A673 (cell line): ENCODE measurements at places on chromosomes 1 and 21.

GRCh38 chr1:20138346-20138745 is 777 bp upstream of the PLA2G2F start:
- DNase-seq: no peak

DNA sequence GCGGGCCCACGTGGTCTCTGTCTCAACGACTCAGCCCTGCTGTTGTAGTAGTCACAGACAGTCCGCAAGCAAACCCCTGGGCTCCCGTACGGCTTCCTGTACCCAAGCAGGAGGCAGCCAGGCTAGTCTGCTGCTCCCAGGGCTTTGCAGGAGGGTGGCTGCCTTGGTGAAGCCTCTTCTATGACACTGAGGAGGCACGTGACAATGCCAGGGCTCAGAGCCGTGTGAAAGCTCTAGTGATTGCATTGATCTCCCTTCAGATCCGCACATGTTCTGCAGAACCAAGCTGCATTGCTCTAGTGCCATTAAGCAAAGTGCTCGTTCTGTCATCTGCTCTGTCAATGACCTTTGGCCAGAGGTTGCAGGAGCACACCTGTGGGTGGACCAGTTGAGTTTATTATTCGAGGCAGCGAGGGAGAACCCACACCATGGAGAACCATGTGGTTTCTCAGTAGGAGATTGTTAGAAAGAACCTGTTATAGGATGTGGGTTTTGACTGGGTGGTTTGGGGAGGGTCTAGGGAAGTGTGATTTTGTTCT is 18.0 kb downstream of the UMODL1 start:
- DNase-seq: no peak

DNA sequence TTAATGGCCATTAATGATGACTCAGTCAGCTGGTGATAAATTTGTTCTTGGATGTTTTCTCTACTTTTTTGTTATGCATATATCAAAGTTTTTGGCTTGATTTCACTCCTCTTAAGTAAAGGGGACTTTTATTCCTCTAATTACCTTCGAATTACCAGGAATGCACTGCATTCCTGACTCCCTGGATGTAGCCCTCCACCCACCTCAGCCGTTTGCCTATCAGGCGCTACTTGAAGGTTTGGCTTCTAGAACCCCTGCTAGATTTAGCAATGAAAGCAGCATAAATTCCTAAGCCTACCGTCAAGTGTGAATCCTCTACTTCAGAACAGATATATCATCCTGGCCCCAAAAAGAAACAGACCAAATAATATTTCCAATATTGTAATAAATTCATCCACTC is 387.8 kb upstream of the ADGRL2 start:
- no peak for DNase-seq

GRCh38 chr1:222225316-222225691 is 322.6 kb downstream of the HHIPL2 start:
- DNase-seq: no peak
